Activated CD4-positive, CD25-positive, alpha-beta regulatory T cell (primary cell): ENCODE measurements at places on chromosomes 6 and 20.

DNA sequence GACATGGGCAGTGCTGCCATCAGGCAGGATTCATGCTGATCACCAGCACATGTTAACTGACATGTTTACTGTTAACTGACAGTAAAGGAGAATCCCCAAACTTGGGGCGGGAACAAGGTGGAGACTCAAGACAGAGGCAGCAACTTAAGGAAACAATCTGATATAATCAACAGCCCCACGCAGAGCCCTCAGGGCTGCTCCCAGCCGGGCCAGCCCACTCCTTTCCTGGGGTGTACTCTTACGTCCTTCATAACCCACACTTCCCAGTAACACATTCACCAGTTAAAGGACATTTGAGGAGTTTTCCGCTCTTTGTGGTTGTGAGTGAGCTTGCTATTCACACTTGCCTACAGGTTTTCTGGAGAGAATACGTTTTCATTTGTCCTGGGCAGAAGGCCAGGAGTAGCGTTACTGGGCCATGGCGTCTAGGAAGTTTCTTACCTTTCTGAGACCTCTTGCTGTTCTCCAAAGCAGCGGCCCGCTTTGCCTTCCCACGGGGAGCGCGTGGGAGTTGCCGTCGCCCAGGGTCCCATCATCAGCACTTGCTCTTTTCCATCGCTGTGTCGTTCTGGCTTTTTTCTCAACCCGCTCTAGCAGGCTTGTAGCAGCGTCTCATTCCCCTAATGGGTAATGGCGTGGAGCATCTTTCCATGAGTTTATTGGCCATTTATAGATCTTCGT lies 56.4 kb downstream of the FOXF2 start:
- DNase-seq, result no peak

GRCh38 chr6:144899161-144899560 lies 614.0 kb downstream of the UTRN start:
- no peak for DNase-seq

DNA sequence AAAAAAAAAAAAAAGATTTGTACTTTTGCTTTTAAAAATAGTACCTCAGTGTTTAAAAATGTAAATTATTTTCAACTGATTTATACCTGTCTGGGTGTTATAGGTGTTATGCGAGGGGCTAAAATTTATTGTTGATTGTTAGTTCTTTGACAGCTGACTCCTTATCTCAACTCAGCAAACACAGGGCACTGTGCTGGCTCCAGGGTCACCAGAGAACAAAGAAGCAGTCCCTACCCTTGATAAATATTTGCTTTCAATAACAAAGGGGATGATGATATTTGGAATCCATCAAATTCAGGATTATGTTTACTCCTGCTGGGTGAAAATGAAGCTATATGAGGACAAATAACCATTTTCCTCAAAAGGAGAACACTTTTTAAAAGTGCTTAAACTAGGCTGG lies 34.2 kb upstream of the KAT14 start:
- DNase-seq, result no peak

DNA sequence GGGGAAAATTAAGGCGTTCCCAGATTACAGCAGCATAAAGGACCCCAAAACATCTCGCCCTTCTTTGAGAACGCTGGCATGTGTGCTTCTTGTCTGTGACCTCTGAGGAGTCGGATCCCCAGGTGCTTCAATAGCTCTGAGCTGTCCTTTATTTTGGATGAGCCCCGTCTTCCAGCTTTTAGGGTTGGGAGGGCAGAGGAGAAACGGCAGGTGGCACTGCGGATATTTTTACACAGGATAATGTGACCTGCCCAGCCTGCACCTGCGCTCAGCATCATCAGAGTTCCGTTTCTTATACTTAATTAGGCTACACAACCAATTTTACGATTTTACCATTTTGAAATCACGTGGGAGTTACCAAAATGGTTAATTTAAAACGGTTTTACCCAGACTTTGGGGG lies 147.7 kb upstream of the RPS6KA2 start:
- no peak for DNase-seq

DNA sequence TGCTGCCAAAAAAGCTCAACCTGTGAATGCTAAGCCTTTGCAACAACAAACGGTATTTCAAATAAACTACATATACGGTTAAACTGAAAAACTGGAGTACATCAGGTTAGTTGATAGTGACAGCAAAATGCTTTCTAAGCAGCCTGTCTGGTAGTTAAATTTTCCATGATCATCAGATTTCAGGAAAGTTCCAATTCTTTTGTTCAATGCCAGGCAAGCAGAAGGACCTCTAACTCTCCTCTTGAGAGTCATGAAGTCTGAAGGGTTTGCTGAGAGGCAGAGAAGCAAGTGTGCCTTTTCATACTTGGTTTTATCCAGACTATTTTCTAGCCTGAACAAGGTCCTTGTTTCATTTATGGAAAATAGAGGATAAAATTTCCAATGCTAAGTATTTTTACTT lies 4.5 kb downstream of the FLRT3 start:
- no peak for DNase-seq
